Right ventricle myocardium superior (tissue), 1 donor: ENCODE measurements at places on chromosomes 4 and X. TPM values are rescaled to one million over a fixed set of nuclear protein-coding genes. Genes with fewer than 3 reads are reported as not detected.
A peak's percentile ranks its signal among the peaks of the same experiment; 100 is the strongest.

DNA sequence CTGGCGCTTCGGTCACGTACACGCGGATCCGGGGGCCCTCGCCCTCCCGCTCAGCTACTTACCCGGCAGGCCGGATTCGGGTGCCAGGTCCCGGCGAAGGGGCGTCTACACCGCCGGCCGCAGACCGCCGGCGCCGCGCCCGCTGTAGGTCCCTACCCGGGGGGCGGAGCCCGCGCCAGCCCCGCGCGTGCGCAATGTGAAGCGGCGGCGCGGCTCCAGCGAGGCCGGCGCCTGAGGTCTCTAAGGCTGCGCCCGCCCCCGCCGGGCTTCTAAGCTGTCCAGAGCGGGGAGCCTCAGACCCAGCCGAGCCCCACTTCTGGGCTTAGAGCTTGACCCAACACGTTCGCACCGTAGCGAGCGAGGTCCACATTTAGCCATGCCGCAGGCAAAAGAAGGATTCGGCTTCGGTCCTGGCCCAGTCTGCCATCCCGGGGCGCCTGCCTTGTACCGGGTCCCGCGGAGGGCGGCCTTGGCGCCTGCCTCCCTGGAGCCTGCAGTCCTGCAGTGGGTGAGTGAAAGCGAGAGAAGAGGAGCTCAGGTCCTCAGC, at the start of gene ZNF518B:
TSS of gene ZNF518B (minus strand) at position 172 of the 547 bp plus-strand sequence. CDS start 11,098 bp downstream, outside the sequence.
- DNase-seq: peak; percentile 85

DNA sequence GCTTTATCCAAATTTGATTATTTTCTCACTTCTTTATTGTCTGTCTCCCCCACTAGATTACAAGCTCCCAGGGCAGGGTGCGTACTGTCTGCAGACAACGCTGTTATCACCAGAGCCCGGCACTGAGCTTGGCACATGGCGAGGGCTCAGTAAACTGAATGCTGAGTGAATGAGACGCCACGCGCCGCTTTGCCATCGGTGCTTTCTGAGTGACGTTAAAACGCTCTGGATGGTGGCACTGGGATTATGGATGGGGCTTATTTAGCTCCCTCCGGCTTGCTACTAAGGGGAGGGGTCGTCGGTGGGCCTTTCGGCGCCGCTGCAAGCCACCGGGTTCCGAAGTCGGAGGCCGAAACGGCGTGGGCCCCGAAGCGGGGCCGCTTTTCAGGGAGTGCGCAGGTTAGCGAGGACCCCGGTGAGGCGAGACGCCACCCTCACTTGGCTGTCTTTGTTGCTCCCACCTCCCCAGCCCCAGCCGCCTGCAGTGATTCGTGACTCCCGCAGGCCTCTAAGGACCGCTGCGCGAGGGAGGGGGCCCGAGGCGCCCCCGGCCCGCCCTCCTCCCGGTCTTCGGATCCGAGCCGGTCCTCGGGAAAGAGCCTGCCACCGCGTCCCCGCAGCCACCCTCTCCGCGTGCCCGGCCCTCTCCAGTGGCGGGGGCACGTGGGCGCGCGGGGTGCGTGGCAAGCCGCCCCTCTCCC, 569 bp upstream of the FHL1 start:
- peak; percentile 60 for DNase-seq

The ADH1A gene
- 0.83 TPM for total RNA-seq

DNA sequence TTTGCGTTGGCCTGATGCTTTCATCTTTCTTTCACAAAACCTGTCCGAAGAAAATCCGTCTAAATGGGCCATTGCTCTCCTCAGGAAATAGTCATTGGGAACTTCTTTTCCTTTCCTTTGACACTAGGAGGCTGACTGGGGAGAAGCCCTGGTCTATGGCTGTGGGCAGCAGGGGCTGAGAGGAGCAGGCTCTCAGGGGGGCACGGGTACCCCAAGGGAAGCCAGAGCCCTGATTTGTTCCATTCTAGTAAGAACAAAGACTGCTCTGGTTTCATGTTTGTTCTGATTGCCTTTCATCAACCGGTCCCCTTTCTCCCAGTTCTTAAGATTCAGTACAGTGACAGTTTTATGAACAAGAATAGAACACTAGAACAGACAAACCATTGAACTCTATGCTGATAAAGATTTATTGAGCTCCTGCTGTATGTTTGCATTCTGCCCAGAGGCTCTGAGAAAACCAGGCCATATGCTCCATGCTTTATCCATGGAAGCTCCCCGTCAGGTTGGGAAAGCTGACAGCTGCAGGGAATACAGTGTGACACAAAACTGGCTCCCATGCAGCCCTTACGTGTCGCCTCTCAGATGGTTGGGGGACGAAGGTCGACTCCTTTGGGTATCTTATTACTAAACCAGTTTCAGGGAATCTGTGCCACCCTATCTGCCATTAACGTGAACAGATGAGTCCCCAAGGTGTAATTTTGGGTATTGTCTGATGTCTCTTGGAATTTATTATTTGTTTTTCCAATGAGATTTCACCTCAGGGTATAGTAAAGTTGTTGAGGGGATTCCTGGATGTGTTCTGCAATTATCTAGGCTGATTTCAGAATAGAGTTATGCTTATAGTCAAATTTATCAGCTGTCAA, 72.4 kb upstream of the MSANTD1 start:
- DNase-seq: no peak

The ASB5 gene
- 2.8 TPM for total RNA-seq

GRCh38 chrX:85859426-85859825, 187.9 kb downstream of the CHM start:
- DNase-seq: no peak

GRCh38 chr4:125639182-125639621, 324.4 kb downstream of the FAT4 start:
- peak; percentile 56 for DNase-seq

The TIGD4 gene
- 0.13 TPM for total RNA-seq

The RTL5 gene
- total RNA-seq: 2.4 TPM

- DNase-seq: no peak
These were observed 706.5 kb downstream of the CCSER1 start for GRCh38 chr4:90833706-90834105.

- no peak for DNase-seq
These were observed 69.5 kb downstream of the AR start for GRCh38 chrX:67613366-67613765.

GRCh38 chrX:153944800-153945150, 332 bp upstream of the RENBP start:
- no peak for DNase-seq

The TBC1D19 gene
- total RNA-seq: 7.7 TPM

- DNase-seq: no peak
These were observed 943.0 kb upstream of the PRKX start for GRCh38 chrX:4656419-4656818.

- no peak for DNase-seq
These were observed 174.9 kb downstream of the QDPR start for GRCh38 chr4:17336986-17337385.

DNA sequence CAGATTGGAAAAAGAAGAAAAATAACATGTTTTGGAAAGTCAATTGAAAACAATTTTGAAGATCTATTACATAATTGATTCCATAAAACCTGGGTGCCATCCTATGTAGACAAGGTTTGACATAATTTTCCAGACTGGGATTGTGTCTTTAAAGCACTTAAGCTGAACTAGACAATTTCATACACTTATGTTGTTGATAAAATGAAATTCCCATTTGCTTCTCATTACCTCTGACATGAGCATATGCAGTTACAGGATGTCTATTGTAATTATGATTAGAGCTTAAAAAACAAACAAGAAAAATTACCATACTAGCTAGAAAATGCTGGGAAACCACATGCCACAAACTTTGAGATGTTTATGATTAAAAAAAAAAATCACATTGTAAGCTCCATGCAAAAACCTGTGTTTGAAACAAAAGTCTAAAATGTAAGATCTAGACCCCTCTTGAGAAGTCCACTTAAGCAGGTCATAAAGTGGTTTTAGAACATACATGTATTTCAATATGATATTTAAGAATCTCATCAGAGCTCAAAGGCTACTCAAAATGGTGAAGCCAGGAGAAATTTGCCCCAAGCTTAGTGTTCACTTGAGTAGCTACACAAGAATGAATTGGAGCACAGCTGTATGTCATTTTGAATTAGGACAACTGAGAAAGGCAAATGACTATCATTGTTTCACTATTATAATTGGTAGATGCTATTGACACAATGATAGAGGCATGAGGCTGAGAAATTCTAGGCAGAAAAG, 181.1 kb upstream of the PABPC4L start:
- DNase-seq: no peak

The GAGE2A gene
- not detected for total RNA-seq

DNA sequence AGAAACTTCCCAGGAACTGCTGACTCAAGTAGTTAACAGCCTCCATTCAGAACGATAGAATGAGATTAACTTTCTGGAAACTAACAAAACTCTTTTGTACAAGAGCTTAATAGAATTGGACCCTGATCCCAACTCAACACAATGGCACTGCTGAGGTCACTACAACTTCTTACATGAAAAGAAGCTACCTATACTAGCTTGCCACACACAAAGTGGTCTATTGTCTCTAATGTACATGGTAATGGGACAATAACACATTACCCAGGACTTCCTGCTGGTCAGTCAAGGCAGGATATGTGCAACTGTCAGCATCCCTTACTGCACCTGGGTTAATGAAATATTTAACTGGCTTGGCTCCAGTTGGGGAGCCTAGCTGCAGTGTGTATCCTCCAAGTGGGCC, 56.2 kb downstream of the BRCC3 start:
- no peak for DNase-seq

- DNase-seq: no peak
These were observed 34.3 kb upstream of the ANTXR2 start for GRCh38 chr4:80107374-80107773.

GRCh38 chr4:184383497-184384055, 90.8 kb downstream of the IRF2 start:
- DNase-seq: peak; percentile 47

GRCh38 chrX:7134981-7135380, 12.5 kb upstream of the STS start:
- no peak for DNase-seq

GRCh38 chrX:119682019-119682989, 10.7 kb downstream of the SEPTIN6 start:
- no peak for DNase-seq

DNA sequence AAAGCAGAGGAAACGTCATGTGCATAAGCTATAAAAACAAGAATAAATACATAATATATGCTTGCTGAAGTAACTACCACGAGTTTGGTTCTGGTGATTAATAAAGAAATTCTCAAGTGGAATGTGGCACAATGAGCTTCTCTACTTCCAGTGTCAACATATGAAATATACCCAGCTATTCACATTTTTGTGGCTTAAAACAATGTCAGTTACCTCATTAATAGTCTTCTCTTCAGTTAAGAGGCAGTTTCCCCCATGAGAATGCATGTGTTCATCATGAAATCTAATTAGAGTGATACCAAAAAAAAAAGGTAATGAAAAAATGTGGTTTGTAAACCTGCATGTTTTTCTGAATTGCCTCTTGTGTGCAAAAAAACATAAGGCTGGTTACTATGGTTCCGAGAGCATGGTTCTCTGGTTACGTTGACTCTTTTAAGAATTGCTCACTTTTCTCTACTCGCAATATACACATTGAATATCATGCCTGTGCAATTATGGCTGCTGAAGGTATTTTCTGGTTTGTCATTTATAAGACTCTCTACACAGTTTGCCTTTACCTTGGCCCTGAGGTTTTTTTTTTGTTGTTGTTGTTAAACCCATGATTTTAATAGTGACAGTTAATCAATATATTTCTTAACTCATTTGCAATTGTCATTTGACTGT, 108.2 kb downstream of the PCDH7 start:
- DNase-seq: no peak

The IL1RAPL1 gene
- 3.1 TPM for total RNA-seq

The ARHGAP6 gene
- total RNA-seq: 2.7 TPM

The TCEAL2 gene
- 0.27 TPM for total RNA-seq

- DNase-seq: peak; percentile 83
These were observed 33.0 kb upstream of the KIAA0232 start for GRCh38 chr4:6749340-6750171.

- no peak for DNase-seq
These were observed 100.3 kb upstream of the SLIT2 start for GRCh38 chr4:20151436-20151835.

DNA sequence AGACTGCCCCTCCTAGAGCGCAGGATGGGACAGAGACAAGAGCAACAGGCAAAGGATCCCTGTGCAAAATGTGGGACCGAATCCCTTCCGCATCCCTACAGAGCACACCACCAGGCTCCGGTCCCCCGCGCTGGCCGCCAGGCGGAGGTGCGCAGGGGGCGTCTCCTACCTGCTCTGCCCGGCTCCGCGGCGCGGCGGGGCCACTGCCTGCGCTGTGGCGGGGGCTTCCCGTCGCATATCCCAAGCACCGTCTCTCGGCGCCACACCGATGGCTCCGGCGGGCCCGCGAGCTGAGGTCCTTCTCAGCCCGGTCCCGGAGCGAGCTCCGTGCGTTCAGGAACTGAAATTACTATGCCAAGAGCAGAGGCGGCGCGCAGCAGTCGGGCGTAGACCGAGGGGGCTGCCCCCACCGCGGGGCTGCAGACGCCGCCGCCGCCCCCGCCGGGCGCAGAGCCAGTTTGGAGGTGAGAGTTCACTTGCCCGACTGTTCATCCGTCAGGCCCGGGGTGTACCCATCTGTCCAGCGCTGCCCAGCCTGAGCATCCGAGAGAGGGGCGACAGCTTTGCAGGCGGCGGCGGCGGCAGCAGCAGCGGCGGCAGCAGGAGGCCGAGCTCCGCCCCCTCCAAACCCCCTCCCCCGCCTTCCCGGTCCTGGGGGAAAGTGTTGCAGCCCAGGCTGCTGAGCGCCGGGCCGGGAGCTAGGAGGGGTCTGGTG, at the start of gene GPRIN3:
TSS of gene GPRIN3 (minus strand) at position 355 of the 715 bp plus-strand sequence. CDS start 57,690 bp downstream, outside the sequence.
- peak; percentile 64 for DNase-seq

The STAP1 gene
- not detected for total RNA-seq

The RRH gene
- total RNA-seq: not detected
